PC-3 (cell line): ENCODE measurements at places on chromosomes 7 and 10.

DNA sequence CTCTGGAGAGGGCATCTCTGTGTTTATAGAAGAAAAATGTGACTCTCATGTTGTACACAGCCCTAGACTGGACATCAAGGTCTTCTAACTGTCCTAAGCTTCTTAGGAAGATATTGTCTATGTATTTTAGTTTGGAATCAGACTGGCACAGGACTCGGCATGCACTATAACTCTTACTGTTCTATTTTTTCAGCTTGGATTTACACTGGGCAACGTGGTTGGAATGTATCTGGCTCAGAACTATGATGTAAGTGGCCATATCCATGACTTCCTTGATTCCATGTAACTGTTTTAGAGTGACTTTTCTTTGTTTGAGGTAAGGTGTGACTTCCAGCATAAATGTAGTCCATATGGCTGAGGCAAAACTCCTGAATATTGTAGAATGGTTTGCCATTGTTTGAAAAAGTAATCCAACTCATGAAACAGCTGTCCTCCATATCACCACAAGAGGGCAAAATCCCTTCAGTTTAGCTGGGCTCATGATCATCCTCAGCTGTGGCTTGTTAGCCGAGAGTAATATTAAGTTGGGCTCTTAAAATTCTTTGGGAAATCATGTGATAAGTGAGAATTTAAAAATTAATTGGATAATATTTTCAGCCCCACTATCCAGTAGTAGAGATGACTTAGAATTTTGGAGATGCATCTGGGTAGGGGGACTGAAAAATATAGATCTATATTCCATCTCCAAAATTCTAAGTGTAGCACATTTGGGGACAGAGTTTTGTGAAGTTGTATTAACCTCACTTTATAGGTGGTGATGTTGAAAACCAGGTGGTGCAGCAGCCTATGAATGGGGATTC lies 10.4 kb downstream of the STMP1 start:
- DNase-seq = peak; percentile 75

GRCh38 chr7:139680676-139681462 lies 96.9 kb downstream of the HIPK2 start:
- peak; percentile 98 for DNase-seq

DNA sequence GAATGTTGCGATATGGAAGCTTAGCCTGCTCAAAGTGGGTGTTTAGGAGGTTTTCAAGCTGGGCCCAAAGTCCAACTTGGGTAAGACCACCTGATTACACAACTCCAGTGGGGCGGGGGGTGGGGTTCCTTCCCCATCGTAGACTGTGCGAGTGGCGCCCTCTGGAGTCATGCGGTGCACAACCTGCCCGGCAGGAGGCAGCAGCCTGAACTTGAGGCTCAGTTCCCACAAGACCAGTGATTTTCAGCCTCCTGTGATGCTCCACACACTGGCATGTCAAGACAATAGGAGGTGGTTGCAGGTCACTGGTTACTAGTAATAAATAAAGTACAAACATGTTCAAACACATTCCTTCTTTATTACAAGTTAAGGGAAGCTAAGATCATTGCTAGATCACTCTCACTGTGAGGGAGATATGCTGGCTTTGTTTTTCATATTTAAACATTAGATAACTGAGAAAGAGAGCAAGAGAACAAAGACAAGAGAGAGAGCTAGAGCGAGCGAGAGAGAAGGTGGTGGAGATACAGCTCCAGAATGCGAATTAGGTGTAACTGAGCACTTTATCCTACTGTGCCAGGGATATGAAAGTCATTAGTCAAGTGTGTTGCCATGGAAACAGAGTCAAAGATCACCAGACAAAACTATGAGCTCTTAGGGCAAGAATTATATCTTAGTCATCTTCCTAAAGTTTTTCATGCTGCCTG lies 97.4 kb upstream of the BMPER start:
- DNase-seq = peak; percentile 67

DNA sequence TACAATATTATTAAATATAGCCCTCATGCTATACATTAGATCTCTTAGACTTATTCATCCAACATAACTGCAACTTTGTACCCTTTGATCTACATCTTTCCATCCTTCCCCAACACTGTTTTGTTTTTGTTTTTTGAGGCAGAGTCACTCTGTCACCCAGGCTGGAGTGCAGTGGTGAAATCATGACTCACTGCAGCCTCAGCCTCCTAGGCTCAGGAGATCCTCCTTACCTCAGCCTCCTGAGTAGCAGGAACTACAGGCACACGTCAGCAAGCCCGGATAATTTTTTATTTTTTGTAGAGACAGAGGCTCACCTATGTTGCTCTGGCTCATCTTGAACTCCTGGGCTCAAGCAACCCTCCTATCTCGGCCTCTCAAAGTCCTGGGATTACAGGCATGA lies 53.3 kb downstream of the NT5C2 start:
- DNase-seq = no peak

DNA sequence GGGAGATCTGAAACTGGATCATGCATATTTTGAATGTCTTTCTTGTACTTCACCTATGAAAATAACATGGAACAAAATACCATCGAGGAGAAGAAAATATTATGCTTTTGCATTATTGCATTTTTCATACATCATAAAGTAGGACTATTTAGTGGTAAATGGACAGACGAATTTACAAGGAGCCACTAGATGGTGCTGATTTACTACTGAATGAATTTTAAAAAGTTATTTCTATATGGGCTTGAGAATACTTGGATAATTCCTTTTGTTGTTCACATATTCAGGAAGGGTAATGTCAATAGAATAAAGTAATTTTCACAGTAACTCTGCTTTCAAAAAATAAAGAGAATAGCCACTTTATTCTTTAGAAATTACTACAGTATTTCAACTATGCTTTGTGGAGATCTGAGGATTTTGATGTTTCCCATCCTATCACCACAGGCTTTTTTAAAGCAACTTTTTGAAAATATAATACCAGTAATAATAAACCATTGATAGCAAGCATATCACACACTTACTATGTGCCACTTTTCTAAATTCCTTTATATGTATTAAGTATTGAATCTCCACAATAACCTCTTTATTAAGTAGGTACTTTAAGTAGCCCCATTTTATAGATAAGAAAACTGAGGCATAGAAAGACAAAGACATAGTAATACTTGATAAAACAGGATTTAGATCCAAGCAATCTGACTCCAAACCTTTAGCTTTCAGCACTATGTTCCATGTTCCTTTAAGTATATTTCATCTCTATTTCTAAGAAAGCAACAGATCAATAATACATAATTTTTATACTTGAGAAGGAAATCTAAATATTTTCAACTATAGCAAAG lies 38.6 kb downstream of the NEBL start:
- DNase-seq = peak; percentile 53

DNA sequence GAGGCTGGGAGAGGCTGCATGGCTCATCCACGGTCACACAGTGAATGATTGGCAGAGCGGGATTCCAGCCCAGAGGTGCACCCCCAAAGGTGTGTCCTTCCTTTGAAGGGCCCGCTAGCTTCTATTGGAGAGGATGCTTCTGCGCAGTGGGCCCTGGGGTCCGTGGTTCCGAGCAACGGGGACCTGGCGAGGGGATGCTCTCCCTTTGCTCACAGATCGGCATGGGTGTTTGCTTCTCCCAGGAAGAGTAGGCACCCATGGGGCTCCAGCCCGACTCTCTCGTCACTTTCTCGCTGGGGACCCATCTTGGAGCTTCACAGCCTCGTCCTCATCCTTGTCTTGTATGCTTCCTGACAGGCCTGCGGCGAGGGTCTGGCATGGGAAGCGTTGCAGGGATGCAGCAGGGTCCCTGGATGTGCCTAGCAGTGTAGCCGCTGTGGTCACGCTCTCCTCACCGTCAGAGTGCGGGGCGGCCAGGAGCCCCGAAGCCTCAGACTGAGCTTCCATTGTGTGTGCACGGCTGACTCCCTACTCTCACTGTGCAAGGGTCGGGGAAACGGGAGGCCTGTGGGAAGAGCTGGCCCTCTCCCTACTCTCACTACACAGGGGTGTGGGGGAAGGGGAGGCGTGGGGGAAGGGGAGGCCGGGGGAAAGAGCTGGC lies 538.5 kb upstream of the FOXK1 start:
- no peak for DNase-seq

DNA sequence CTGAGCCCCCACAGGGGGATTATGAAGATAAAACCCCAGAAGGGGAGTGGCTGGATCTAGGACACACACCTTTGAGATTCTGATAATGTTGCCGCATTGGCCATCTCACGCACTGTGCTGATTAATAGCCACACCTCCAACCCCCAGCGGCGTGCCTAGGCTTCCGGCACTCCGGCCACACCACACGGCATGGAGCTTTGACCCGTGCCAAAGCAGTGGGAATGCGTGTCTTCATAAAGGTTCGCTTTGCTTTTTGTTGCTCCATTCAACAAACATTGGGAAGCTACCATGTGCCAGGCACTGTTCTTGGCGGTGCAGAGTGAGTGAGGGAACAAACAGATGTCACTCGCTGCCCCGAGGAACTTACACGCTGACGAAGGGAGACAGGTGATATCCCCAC lies 117.6 kb downstream of the TCERG1L start:
- no peak for DNase-seq

- DNase-seq = no peak
These were observed 29.7 kb downstream of the STMP1 start for GRCh38 chr7:135692055-135692454.

GRCh38 chr7:128099204-128099671 lies 68.0 kb upstream of the LRRC4 start:
- peak; percentile 29 for DNase-seq
